ENCODE measurements at places on chromosomes 11 and 22.

DNA sequence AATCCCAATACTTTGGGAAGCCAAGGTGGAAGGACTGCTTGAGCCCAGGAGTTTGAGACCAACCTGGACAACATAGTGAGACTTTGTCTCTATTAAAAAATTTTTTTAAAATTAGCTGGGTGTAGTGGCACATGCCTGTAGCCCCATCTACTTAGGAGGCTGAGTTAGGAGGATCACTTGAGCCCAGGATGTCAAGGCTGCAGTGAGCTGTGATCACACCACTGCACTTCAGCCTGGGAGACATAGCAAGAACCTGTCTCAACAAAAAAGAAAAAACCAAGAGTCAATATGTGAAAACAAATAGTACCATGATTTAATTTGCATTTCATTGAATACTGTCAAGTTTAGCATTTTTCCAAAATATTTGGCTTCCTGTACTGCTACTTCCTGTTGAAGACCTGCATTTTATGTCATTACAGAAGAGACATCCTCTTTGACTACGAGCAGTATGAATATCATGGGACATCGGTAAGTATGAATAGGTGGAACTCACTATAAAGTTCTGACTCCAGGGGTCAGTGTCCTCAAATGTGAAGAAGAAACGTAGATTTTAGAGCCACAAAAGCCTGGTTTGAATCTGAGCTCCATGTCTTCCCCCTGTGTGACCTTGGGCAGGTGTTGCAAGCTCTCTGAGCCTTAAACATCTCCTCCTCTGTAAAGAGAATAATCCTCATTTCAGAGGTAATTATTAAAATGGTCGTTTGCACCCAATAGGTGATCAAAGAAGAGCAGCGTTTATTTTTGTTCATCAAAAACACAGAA lies 16.0 kb downstream of the CDC45 start:
- no peak for DNase-seq

DNA sequence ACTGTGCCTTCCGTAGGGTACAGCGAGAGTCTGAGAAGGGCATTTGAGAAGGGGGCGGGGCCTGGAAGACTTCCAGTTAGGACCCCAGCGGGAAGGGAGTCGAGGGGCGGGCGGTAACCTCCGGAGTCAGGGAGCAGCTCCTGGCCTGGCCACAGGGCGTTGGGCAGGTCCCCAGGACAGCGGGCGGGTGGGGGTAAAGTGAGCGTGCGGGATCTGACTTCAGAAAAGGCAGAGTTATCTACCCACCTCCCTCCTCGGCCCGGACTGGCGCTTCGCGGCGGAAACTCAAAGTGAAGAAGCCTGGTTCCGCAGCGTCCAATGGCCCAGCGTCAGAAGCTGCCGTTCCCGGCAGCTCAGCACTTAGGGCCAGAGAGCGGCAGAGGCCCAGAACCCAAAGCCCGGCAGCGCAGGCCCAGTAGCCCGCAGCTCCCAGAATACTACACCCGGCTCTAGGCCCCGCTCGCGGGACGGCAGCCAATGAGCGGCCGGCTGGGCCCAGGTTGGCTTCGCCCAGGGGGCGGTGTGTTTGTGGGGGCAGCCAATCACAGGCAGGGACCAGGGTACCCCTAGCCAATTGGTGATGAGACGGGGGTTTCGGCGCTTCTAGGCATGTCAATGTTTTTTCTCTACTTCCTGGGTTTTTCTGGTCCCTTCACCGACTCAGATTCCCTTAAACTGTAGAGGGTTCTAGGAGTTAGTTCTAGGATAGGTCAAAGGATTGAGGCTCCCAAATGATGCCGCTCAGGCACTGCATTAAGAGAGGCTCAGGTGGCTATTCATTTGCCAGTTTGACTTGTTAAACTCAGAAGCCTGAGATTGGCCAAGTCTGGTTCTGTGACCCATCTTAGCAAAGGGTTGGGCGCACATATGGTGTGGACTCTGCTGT lies at the start of gene TRIM68:
Gene TRIM68, minus strand, starts transcription at position 451 of the 886 bp plus-strand sequence. CDS start 2,727 bp downstream, outside the sequence.
- peak; percentile 97 for DNase-seq

DNA sequence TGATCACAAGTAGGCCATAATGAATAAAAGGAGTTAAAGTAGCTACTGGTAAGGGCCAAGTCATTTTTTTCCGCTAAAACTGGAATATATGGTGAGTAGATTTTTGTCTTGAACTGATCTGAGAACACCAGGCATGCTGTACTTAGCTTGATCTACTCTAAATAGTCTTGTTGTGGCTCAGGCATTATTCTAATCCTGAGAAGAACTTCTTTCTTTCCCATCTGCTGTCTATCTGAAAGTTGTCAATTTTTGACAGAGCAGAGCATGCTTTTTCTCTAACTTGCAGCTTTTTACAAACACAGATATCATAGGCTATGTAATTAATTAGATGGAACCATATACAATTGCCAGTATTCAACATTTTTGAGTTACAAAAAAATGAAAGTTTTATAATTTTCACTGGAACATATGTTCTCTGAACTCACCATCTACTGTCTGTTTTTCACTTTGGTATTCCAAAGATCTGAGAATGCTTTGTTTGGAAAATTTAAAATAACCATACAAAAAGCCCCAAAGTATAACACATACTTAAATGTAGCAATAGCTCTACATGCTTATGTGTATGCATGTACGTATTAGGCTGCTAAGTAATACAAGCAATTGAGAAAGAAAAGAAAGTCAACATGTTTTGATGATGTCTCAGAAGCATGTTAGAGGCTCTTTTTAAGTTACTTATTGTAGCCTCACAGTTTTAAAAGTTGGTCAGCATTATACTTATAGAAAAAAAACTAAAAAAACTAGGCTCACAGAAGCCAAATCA lies 542.7 kb upstream of the LUZP2 start:
- no peak for DNase-seq

- DNase-seq = peak; percentile 84
Observed at GRCh38 chr22:45240810-45241631, at the start of gene KIAA0930. Gene KIAA0930 (minus strand): TSS chr22:45240894. CDS start chr22:45240703, 191 bp downstream.

GRCh38 chr11:26522912-26523610 lies 49.0 kb downstream of the MUC15 start:
- peak; percentile 5 for DNase-seq

DNA sequence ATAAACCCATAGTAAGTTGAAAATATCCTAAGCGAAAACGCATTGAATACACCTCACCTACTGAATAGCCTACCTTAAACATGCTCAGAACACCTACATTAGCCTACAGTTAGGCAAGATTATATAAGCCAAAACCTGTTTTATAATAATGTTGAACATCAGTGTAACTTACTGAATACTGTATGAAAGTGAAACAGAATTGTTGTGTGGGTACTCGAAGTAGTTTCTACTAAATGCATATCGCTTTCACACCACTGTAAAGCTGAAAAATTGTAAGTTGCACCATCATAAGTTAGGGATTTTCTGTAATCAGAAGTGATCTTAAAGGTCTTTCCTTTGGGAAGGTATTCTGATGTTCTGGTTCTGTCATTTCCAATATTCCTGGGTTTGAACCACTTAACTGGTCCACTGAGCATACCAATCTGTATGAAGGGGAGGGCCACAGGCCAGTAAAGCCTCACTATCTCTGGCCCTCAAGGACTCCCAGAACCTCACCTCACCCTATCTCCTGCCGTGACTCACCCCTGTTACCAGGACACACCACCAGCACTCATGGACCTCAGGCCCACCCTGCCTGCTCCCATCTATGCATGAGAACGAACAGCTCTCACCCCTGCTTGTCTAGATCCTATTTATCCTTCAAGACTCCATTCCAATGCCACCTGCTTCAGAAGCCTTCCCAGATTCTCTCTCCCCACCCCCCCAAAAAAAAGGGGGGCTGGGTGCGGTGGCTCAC lies 70.0 kb downstream of the NAT10 start:
- DNase-seq = peak; percentile 32

- no peak for DNase-seq
Observed at GRCh38 chr11:6607190-6607795, 3.7 kb downstream of the ILK start.

- no peak for DNase-seq
Observed at GRCh38 chr11:43948341-43949225, 6.1 kb downstream of the C11orf96 start.

DNA sequence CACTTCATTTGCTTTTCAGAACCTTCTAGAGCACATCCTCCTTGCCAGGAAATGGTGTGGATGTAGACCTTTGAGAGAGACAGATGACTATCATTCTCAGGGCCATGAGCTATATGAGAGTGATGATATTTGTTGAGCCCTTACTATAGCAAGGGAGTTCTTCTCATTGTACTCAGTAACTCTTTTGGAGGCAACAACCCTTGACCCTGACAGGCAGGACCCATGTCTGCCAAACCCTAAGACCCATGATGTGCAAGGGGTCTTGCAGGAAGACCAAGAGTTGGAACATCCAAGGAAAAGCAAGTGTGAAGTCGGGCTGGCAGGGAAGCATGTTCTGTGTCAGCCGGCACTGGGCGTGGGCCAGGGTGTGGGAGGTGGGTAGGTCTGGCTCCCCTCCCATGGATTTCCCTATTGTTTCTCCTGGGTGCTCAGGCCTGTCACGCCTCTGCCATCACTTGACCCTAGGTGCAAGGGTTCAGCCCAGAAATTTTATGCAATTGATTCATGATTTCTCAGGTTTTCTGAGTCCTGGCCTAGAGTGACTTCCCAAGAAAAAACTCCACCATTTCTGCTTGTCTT lies 1.2 kb downstream of the FOLR3 start:
- DNase-seq = peak; percentile 51

GRCh38 chr11:35029979-35030682 lies 108.8 kb upstream of the CD44 start:
- DNase-seq = peak; percentile 98

GRCh38 chr11:72326151-72326848 lies 82.3 kb upstream of the PHOX2A start:
- DNase-seq = peak; percentile 69

GRCh38 chr11:27409049-27409448 lies 46.0 kb upstream of the CCDC34 start:
- DNase-seq = no peak

DNA sequence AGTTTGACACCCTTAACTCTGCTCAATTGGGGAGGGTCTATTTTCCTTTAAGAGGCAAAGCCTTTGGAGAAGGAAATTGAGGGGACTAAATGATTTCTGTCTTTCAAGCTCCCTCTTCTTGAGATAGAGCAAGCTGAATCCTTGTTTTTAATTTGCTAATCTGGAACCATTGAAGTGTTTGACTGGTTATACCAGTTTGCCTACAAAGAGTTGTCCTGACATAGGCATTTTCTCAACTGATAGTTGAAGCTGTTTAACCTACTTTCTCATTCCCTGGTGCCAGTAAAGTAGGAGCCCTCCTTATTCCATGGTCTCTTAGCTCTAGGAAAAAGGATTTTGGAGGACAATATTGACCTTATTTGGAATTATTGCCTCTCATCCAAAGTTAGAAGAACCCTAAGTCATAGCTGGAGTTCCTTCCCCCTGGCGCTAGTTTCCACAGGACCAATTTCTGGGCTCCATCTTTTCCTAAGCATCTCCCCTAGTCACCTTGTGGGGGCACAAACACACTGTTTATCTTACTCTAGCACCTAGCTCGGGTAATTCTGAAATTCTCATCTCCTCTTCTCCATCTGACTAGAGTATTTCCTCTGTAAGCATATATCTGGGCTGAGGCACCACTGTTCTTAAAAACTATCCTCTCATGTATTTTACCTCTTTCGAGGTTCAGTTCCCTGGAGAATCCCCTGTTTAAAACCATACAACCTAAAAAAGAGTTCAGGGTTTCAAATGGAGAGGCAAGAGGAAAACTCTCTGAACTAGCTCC lies 7.4 kb downstream of the ZDHHC5 start:
- no peak for DNase-seq

- DNase-seq = no peak
Observed at GRCh38 chr11:132119573-132119972, 749.2 kb downstream of the NTM start.

DNA sequence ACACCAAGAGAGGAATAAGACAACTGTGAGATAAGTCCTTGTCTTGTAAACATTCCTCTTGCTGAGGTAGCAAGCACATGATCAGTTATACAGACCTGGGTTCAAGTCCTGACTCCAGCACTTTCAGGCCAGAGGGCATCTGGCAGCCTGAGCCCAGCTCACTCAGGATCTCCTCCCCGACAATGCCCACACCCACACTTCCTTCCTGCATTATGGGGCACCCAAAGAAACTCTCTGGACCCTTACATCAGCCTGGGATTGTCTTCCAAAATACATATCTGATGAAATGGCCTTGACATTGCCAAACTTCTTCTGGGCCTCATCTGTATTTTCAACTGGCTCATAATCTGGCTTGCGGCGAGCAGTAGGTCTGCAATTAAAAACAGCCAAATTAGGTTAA lies 48.6 kb downstream of the ARFGAP3 start:
- DNase-seq = peak; percentile 37

- DNase-seq = peak; percentile 55
Observed at GRCh38 chr22:24205438-24206195, 24.3 kb downstream of the SUSD2 start.

DNA sequence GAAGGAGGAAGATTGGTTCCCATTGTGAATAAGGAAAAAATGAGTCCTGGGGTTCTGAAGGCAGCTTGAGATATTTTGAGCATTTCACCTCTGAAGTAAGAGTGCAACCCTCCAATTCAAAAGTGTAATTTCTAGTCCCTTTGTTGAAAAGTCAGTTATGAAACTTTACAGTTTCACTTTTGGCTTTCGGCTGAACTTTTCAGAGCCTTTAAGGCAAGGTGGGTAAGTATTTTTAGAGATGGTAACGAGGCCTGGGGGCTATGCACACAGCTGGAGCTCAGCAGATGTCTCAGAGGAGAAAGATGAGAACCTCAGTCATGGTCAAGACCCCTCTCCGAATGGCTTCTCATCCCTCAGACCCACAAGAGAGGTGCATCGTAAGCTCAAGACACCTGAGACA lies 267.6 kb downstream of the KIRREL3 start:
- DNase-seq = no peak

DNA sequence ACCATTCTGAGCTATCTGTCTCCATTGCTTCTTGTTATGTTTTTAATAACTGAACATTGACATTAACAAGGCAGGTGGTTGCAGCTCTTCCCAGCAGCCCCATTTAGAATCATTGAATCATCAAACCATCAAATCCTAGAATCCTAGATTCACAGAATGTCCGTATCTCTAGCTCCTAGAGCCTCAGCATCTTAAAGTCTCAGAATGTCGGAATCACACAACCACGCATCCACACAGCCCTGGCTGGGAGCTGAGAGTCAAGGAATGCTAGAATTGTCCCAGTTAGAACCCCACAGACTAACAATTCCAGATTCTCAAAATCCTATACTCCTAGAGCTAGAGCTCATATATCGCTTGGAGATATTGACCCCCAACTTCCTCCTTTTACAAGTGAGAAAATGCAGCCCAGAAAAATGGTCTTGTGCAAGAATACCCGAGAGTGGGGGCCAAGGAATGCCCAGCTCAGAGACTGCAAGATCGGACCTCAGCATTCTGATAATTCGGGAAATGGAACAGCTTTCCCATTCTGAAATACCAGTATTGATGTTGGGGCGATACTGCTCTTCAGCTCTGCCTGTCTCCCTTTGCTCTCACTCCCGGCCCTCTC lies 38.8 kb downstream of the PDE2A start:
- peak; percentile 32 for DNase-seq

- DNase-seq = no peak
Observed at GRCh38 chr11:25327656-25328055, 830.8 kb downstream of the LUZP2 start.

GRCh38 chr22:22703715-22704114 lies 59.3 kb downstream of the GGTLC2 start:
- peak; percentile 33 for DNase-seq
